CD4-positive, alpha-beta T cell treated with Interleukin-10 for 1 hour (primary cell): ENCODE measurements at places on chromosomes 6 and 20.
A peak's percentile ranks its signal among the peaks of the same experiment; 100 is the strongest.

GRCh38 chr20:25065072-25065624, 7.2 kb upstream of the ACSS1 start:
- no peak for DNase-seq

DNA sequence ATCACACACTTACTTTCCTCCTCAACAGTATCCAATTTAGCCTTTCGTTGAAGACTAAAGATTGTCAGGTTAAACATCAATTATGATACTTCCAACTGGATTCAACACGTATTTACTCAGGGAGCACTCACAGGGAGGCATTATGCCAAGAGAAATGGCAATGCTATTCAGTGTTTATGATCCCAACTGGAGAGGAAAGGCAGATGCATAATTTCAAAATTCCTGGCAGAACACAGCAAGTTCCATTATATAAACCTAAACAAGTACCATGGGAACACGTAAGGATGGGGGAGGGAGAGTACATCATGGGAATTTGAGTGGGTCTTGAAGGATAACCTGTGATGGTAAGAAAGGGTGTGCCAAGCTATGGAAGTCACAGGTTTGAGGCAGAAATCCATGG, 112.7 kb downstream of the ISM1 start:
- DNase-seq, result no peak

GRCh38 chr20:7505152-7505834, 435.0 kb downstream of the HAO1 start:
- no peak for DNase-seq

DNA sequence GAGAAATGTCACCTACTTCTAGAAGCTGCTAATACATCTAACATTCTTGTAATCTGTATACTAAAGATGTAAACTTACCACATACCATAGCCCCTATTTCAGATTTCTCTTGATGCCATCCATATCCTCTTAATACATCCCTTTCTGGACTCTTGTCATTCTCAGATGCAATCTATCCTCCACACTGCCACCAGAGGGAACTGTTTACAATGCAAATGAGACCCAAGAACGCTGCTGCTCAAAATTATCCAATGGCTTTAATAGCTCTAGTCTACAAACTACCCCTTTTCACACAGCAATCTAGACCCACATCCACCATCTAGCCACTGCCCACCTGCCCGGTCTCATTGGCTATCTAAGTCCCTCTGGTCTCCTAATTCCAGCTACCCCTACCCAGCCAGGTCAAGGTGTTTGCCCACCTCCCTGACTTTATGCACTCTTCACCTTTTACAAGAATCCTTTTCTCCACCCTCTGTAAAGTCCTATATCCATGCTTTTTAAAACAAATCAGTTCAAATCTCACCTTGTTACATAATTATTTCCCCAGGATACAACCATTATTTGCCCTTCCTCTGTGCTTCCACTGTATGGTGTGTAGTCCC, 14.8 kb downstream of the FAXC start:
- DNase-seq, result peak; percentile 15

- DNase-seq, result no peak
Measured at GRCh38 chr6:149013586-149014344, 266.9 kb downstream of the UST start.

DNA sequence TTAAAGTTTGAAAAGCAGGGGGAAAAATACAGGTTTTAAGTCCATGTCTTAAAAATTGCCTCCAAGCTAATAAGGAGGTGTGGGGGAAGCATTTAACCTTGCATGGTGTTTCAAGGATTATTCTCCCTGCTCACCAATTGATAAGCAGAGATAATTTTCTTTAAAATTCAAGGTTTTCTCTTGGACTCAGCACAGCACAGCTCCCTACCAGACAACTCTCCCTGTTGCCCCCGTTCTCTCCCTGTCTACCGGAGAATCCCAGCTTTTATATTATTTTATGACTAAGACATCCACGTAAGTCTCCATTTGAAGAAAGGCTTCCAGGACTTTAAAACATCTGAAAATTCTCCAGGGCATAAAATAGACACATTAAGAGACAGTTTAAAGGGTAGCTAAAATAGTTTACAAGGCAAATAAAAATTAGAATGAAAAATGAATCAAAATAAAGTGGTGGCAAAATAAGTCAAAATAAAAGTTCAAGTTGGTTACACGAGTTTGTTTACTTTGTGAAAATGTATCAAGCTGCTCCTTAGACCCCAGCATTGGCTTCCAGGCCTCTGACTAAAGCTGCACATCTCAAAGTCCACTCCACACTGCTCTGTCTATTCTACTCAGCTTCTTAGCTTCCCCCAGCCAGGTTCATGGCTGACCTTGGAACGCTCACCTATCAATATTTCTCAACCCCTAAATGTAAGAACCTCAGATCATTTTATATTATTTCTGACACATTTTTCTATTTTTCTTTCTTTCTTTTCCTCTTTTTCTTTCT, 188.6 kb upstream of the PLCB4 start:
- no peak for DNase-seq

- no peak for DNase-seq
Measured at GRCh38 chr6:31055441-31055840, 45.2 kb downstream of the MUC22 start.

DNA sequence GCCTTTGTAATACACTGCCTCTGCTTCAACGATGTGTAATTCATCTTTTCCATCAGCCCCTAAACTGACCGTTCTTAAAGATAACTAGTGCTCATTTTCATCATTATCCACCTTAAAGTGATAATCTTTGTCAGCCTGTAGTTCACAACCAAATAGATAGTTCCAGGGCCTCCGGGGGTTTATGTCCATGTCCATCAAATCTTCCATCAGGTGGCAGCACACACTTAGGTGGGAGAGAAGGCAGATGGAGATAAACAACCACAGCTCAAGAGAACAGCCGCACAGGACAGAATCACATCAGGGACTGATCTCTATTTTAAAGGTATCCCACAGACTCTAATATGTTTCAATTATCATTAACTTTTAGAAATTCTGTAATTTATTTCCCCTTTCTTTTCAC, 90.9 kb downstream of the LMBRD1 start:
- no peak for DNase-seq

GRCh38 chr20:59351157-59352040, 51.0 kb downstream of the EDN3 start:
- DNase-seq, result no peak

DNA sequence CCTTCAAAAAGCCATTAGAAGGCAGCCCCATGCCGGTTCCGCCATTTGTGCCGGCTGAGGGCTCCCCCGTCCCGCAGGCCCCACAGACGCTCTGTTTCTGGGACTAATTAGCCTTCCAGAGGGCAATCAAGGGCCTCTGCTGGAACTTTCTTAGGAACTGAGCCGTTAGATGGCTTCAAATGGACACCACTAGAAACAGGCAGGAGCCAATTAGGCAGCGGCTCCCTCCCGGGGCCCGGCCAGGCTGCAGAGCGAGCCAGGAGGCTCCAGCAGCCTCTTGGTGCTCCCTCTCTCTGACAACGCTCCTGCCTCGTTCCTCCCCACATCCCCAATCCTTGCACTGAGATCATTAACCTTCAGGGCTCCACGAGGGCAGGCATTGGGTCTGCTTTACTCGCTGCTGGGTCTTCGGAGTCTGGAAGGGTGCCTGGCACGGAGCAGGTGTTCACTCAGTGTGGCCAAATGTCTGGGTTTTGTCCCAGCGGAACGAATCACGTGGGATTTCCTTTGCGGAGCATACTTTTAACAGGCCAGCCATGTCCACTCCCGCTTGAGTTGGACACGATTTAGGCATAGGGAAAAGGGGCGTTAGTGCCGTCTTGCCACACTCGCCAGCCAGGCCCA, 98.3 kb downstream of the TMEM242 start:
- DNase-seq, result no peak

DNA sequence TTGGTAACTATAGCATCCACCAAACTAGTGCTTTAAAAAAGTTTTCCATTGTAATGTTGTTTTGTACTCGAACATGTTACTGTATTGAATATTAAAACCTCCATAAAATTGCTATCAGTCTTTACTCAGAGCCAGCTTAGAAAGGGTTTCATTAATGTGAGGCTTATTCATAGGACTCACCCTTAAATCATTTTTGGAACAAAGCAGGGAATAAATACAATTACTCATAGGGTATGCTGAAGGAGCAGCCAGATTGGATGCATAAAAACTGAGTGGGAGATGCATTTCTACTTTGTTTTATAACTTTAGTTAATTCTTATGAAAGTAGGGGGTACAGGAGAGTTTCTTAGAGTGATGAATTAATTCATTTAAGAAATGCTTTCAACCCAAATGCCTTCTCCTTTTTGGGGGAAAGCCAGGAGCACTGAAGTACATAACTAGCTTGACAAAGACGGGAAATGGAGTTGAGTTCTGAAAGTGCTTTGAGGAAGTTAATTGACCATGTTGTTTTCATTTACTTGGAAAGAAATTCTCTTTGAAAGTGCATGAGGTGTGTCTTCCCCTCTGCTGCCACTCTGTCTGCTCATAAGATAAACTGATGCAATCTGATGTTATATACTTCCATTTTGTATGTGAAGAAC, 90.3 kb downstream of the RNF144B start:
- no peak for DNase-seq
